AML-193 (cell line): ENCODE measurements at places on chromosomes 6 and 20.

- DNase-seq, result no peak
Observed at GRCh38 chr6:137339929-137340559, 120.9 kb upstream of the IFNGR1 start.

DNA sequence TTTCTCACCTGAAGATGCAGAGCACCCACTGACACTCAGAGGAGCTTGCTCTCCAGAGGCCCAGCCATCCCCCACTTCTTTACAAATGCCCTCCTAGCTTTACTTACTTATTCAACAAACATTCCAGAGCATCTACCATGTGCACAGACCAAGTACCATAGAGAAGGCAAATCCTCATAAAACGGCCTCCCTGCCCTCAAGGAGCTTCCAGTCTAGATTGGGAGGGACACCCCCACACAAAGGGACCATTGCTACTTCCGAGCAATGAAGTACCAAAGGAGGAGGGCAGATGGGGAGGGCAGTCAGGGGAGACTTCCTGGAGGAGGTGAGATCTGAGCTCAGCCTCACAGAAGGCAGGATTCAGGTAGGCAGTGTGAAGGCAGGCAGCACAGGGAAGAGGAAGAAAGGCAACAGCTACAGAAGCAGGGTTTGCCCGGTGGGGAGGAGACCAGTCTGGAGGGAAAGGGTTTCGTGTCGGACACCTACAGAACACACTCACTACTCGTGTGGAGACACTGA is 108.0 kb downstream of the ZMYND8 start:
- DNase-seq, result no peak

- no peak for DNase-seq
Observed at GRCh38 chr6:19788686-19789085, 48.5 kb upstream of the ID4 start.

GRCh38 chr6:9927275-9927674 is 487.6 kb downstream of the TFAP2A start:
- DNase-seq, result no peak

- no peak for DNase-seq
Observed at GRCh38 chr6:121847806-121848522, 412.5 kb downstream of the GJA1 start.

DNA sequence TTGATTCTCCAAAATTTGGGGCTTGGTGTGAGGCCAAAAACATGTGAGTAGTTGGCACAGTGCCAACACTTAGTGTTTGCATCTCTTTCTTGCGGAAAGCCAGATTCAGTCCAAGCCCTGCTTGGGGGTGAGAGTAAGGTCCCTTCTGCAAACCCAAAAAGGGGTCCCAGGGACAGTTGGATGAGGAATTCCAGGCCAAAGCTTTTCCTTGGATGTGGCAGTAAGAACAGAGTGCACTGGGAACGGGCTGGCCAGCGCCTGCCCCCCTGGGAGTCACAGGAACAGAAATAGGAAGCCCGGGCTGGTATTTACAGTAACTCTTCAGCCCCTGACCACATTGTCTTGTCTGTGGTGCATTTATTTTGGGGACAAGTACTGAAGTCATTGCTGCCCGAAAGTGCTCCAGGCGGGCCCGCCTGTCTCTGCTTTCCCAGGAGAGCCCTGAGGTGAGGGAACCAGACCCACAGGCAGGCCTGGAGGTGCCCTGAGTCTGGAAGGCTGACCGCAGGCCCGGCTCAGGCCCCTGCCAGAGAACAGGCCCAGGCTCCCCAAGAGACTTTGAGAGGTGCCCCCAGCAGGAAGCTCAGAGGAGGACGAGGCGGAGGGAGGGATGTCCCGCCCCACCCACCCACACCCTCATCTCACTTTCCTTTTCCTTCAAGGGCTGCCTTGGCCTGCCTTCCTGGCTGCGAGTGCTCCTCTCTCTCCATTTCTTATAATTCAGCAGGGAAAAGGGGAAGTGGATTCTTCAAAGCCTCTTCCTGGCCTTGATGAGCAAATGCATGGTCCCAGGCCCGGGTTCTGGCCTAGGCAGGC is 218.4 kb downstream of the MAFB start:
- no peak for DNase-seq

DNA sequence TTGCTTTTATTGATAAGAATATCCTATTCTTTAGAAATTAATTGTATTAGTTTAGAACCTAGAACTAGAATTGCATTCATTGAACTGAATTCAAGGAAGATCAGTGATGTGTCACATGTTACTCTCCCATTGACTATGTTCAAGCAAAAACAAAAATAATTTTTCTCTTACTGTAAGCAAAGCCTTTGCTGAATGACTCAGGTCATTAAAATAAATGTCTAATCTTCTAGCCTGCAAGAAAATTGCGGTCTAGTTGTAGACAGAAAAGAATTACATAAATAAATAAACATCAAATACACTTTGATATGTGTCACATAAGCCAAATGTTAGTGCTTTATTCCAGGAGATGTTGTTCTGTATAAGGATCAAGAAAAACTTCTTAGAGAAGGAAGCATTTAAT is 387.9 kb downstream of the ADGRB3 start:
- no peak for DNase-seq

DNA sequence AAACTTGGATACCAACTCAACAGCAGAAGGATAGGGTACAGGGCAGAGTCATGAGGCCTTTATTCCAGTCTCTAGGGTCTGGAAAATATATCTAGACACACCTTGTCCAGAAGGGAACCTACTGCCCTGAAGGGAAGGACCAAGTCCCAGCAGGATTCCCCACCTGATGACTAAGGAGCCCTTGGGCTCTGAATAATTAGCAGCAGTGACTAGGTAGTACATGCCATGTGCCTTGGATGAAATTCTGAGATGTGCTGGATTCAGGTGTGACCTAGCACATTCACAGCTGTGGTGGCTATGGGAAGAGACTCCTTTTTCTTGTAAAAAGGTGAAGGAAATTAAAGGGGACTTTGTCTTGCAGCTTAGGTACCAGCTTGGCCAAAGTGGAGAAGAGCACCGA is 364.3 kb upstream of the PTCHD4 start:
- no peak for DNase-seq

DNA sequence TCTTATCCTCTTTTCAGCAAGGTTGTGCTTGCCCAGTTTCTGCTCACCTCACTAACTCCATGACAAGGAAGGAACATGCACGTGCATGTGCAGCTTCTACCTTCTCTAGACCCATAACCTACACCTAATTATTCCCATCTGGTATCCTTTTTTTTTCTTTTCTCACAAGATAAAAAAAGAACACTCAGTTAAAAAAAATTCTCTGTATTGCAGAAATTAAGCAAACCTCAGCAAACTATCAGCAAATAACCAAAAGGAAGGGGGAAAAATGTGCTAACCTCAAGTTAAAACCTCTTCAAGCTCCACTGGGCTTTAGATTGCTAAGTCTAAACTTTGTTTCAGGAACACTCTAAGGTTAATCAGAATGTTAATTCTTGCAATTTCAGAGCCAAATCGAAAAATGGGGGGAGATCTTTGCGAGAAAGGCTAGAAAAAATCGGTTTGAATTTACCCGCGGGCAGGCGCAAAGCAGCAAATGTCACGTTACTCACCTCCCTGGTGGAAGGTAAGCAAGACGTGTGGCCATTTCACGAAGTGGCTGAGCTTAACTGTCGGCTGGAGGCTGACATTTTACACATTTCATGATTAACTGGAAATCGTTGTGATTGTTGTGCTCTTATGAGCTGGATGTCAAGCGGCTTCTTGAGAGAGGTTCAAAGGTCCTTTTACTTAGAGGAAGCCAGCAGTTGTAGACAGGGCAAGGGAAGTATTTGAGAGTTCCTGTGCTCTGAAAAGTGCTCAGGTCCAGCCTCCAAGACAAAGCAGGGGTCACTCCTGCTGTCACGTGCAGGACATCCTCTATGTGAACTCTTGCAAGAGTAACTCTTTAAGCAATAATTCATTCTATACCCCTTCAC is 19.1 kb downstream of the TFAP2B start:
- DNase-seq, result no peak

GRCh38 chr6:74249658-74250057 is 553.7 kb downstream of the CD109 start:
- no peak for DNase-seq

DNA sequence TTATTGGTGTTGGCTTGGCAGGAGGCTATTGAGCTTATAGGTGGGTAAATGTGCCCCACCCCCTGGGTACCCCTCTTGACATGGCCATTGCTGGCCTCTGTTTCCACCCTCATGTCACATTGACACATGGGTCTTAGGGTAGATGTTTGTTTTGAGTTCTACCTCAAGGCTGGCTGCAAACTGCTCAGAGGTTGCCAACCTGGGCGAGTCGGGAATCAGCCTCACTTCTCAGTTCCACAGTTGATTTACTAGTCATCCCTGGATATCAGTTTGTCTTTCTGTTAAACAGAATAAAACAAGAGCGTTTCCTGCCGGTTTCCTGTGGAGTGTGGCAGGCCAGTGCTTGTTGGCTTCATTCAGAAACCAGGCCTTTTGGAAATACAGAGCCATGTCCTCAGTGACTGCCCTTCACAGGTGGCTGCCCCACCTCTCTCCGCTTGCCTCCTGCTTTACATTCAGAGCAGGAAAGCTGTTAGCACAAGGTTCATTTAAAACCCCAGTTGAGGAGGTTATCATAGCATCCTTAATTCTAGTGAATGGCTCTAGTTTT is 105.6 kb downstream of the TCP11 start:
- no peak for DNase-seq

DNA sequence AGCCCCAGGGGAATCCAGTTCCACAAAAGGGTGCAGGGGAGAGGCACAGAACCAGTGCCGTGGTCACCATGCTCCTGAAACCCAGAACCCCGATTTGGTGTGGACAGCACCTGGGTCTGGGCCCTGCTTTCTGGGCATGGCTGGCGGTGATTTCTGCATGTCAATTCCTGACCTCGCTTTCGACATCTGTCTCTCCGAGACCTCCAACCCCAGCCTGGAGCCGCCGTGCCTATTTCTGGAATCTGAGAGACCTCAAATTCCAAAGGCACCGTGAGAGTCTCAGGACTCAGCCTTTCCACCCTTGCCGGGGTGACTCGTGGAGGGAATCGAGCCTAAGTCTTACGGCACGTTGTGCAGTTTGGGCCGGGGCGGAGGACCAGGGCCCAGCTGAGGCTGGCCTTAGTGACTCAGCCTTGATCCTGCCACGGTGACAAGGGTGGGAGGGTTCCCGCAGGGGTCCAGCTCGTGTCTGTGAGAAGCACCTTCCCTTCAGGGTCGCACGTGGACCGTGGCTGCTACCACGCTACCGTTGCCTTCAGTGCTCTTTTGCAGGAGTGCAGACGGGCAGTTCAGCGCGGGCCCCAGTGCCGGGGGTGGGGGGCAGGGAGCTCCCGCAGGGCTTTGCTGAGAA is 133.7 kb downstream of the PXDC1 start:
- no peak for DNase-seq

GRCh38 chr6:10621213-10621612 is 73.2 kb downstream of the C6orf52 start:
- DNase-seq, result no peak

DNA sequence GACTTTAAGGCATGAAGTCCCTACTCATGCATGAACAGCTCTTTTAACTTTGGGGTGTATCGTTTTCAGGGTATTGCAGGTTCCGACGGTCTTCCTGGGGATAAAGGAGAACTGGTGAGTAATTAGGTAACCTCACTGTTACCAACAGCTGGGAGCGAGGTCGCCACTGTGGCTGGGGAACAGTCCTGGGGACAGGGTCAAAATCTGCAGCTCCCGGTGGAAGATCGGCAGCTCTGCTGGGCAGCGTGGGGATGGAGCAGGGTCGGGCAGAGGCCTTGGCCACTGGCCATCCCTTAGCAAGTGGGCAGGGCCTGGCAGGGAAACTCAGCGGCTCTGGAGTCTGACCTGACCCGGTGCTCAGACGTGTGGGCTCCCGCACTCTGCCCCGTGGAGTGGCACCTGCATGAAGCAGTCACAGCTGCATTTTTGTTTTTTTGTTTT is 16.1 kb downstream of the COL9A3 start:
- DNase-seq, result no peak

- no peak for DNase-seq
Observed at GRCh38 chr6:125807293-125807692, 16.5 kb downstream of the NCOA7 start.

- DNase-seq, result no peak
Observed at GRCh38 chr20:48776306-48776705, 51.5 kb downstream of the PREX1 start.
